ENCODE measurements at places on chromosomes 12 and 14. TPM values are rescaled to one million over a fixed set of nuclear protein-coding genes. Genes with fewer than 3 reads are reported as not detected.

The CLEC1B gene
- total RNA-seq: not detected

The PPP1CC gene
- total RNA-seq: 244 TPM

GRCh38 chr14:91971188-91971778, 23.8 kb upstream of the FBLN5 start:
- DNase-seq: no peak

DNA sequence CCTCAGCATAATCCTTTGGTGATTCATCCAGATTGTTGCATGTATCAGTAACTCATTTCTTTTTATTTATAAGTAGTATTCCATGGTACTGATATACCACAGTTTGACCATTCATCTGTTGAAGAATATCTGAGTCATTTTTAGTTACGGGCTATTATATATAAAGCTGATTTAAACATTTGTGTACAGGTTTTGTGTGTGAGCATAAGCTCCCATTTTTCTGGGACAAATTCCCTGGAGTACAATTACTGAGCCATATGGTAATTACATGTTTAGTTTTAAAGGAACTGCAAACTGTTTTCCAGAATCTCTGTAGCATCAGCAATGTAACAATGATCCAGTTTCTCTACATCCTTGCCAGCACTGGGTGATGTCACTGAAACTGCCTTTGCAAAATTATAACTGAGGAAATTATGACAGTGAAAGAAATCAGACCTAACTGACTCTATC, 236.2 kb upstream of the KRR1 start:
- DNase-seq: no peak

- DNase-seq: no peak
Observed at GRCh38 chr12:68439368-68440045, 107.3 kb upstream of the MDM1 start.

- no peak for DNase-seq
Observed at GRCh38 chr12:21828136-21828775, 53.8 kb upstream of the KCNJ8 start.

DNA sequence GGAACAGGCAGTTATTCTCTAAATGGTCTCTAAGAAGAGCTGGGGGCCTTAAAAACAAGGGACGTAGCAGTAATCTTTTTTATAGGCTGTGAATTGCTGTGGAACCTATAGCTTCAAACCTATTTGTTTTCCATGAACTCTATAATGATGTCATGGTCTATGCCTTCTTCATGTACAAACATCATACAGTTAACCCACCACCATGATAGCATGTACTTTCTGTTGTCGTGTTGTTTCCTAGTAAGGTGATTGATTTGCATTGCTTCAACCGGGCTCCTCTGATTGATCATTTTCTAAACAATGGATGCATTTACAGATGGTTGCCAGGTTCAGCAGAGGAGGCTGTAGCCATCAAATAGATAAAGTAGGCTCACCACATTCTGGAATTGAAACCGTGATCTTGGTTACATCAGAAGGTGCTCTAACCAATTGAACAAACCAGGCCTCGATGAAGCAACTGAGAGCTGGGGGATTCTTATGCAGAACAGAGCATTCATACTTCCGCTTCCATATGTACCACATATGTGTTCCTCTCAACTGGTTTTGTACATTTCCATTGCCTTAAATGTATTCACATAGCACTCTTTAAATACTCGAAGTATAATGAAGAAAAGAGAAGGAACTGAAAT, 25.6 kb upstream of the PCNX1 start:
- no peak for DNase-seq

- DNase-seq: no peak
Observed at GRCh38 chr12:129215556-129215955, 362.3 kb downstream of the GLT1D1 start.

DNA sequence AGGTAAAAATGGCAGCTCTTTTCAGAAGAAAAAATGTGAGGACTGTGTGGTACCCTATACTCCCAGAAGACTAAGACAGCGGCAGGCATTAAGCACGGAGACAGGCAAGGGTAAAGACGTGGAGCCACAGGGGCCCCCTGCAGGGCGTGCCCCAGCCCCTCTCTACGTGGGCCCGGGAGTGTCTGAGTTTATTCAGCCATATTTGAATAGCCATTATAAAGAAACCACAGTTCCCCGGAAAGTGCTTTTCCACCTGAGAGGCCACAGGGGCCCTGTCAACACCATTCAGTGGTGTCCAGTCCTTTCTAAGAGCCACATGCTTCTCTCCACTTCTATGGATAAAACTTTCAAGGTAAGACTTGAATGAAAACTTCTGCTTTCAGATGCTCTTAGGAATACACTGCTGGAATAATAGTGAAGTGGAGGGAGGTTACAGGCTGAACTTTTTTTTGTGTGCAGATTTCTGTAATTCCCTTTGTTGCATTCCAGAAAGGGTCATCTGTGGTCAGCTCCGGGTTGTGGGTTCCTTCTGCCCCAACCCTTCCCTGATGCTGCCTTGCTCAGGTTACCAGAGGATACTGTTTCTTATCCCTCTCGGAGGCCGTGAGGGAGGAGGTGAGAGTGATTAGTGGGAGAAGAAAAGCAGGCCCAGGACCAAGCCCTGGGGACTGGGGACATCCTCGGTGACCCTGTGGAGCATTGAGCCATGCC, 58.4 kb downstream of the SLC25A47 start:
- DNase-seq: no peak

- no peak for DNase-seq
Observed at GRCh38 chr12:108348842-108349241, 9.7 kb upstream of the CMKLR1 start.

DNA sequence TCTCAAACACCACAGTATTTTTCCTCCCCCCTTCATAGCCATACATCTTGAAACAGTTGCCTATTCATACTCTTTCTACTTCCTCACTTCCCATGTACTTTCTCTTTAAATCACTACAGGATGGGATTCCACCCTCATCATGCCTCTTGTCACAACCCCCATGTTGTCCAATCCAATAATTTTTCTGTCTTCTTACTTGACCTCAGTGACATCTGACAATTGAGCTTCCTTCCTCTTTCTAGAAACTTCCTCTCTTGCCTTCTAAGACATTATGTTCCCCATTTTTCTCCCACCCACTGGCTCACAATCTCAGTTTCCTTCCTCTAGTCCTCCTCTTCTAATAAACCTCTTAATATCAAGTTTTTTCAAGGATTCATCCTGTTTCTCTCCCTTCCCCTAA, 5.3 kb downstream of the C2CD5 start:
- no peak for DNase-seq
